A172 (cell line): ENCODE measurements at places on chromosomes 2 and 18. TPM values are rescaled to one million over a fixed set of nuclear protein-coding genes. Genes with fewer than 3 reads are reported as not detected.
A peak's percentile ranks its signal among the peaks of the same experiment; 100 is the strongest.

DNA sequence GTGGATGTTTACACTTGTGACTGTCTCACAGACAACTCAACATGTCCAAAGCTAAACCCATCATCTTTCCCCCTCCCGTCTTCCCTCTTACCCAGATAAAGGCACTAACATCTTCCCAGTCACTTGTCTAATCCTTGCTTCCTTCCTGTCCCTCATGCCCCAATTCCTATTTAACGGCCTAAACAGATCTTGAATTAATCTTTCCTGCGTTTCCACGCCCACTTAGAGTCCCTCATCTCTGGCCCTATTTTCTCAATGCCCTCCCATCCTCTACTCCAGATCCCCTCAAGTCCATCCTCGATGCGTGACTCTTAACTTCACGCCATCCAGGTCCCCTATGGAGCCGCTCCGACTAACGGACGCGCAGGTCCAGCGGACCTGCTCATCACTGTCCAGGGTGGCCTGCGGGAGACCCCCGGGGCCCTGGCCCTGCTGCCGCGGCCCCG lies 682 bp upstream of the SCLY start:
- peak; percentile 28 for DNase-seq

DNA sequence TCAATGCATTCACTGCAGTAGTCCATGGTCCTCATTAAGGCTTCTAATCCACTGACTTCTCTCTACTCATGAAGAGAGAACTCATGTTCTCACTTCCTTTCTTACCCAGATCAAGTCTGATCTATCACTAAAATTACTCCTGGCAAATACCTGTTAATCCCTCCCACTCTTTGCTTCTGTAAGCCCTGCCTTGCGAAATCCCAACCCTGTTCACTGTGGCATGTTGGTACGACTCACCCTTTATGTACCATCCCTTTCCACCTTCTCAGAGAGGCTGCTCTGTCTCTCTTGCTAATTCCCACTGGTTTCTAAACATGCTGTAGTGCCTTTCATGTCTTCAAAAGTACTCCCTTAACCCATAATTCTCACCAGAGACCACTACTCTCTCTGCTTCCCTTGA lies 272.2 kb upstream of the ACVR2A start:
- DNase-seq = no peak

DNA sequence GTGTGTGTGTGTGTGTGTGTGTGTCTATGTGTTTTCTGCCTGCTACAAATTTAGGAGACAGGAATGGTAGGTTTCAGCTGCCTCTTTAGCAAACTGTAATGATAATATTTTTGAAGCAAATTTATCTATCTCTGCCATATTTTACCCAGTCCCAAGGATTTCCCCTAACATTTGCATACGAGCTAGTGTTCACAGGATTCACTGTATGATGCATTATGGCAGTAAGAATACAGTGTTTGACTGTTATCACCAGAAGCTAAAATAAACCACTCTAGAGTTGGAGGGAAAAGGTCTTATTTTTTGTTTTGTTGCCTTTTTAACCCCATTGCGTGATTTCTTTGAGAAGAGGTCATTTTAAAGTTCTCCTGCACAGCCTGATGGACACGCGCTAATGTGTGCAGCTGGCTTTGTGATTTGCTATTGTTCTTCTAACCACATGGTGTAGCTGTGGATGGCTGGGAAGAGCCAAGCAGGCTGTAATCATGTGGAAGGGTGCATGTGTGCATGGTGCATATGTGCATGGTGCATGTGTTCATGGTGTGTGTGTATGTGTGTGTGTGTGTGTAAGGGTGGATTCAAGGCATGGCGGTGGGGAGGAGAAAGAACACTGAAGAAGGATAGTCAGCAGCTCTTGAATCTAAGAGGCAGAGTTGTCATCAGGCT lies 62.4 kb downstream of the PLB1 start:
- DNase-seq = no peak

DNA sequence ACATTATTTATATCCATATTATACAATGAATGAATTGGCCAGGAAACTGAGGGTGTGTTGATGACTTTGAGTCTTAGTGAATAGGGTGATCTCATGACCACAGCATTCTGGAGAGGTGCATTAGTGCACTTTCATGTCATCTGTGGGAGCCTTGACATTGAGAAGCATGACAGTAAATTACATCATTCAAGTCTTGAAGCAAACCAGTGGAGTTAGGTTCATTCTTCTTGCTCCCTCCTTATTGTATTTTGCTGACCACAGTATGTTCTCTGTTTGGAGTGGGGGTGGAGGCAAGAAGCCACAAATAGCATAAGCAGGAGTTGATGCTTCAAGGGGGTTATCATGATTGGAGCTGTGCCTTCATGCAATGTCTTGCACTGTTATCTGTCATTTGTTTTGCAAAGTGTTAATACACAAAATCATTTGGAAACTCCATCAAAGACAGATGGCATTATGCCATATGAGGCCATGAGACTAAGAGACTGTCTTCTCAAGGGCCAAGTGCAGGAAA lies 680.2 kb downstream of the NYAP2 start:
- peak; percentile 40 for DNase-seq

GRCh38 chr2:219251656-219252055 lies 1.4 kb upstream of the TUBA4B start:
- DNase-seq = peak; percentile 66

GRCh38 chr2:185128346-185128745 lies 530.0 kb downstream of the ZNF804A start:
- no peak for DNase-seq

DNA sequence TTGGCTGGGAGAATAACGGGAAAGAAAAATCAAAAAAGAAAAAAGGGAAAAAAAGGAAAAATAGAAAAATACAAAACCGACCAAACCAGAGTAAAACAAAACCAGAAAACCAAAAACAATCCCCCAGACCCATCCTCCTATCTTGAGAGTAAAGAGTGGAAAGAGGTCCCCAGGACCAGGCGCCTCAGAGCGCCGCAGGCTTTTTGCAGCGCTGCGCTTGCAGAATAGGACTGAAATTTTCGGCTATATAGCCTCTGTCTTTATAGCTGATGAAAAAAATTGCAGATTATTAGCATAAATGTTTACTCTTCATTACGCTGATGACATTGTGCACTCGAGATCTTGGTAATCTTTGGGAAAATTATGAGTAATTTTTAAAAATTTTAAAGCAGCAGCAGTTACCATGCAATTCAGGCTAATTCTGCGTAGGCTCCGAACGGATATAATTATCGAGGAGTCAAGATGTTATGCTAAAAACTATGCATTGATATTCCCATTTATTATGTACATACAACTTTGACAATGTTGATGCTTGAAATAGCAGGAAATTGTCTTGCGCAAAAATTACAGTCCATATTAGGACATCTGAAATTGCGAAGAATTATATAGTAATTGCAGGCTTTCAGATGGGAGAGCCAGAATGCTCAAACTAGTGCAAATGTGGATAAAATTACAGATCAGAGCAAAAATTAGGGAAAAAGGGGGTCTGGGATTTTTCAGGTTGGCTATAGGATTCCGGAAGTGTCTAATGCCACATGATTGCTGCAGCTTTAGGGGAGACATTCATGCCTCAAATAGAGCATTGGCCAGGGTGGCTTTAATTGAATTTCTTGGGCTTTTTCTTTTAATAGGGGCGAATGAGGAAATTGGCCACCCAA lies 8.3 kb downstream of the DLX1 start:
- no peak for DNase-seq

- DNase-seq = no peak
Observed at GRCh38 chr2:199987586-199987985, 32.2 kb downstream of the MAIP1 start.

GRCh38 chr2:203648273-203648672 lies 58.2 kb upstream of the CD28 start:
- no peak for DNase-seq

DES gene
- total RNA-seq = 30.0 and 34.5 TPM in 2 replicates

GKN2 gene
- 0.24 and 1.9 TPM in 2 replicates for total RNA-seq
